ENCODE measurements at places on chromosomes 2 and 18.

DNA sequence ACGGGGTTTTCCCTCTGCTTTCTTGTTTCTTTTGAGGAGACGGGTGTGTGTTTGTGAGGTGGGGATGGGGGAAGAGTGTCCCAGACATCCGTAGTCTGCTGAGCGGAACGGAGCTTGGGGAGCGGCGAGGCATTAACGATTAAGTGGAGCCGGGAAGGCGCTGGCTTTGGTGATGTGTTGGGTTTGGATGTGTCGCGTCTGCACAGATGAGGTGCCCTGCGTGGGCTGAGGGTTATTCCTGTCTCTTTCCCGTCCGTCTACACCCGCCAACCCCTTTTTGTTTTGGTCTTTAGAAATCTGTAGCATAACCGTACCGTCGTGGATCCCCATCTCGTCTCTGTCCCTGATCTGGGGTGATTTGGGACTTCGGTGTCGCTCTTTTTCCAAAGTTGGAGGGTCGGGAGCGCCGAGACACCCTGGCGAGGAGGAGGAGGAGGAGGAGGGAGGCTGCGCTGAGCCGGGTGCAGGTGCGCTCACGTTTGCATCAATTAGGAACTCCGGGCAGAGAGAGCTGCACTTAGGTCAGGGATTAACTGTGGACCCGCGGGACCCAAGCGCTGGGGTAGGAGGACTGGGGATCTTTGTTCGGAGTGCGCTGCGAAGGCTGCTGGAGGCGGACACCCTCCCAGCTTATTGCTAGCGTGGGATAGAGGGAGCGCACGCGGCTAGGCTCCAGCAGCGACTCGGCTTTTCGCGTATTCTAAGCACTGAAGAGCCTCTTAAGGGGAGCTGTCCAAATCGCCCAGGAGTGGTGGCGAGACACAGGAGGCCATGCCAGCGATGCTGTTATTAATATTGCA, 720.3 kb downstream of the DPP10 start:
- no peak for DNase-seq

DNA sequence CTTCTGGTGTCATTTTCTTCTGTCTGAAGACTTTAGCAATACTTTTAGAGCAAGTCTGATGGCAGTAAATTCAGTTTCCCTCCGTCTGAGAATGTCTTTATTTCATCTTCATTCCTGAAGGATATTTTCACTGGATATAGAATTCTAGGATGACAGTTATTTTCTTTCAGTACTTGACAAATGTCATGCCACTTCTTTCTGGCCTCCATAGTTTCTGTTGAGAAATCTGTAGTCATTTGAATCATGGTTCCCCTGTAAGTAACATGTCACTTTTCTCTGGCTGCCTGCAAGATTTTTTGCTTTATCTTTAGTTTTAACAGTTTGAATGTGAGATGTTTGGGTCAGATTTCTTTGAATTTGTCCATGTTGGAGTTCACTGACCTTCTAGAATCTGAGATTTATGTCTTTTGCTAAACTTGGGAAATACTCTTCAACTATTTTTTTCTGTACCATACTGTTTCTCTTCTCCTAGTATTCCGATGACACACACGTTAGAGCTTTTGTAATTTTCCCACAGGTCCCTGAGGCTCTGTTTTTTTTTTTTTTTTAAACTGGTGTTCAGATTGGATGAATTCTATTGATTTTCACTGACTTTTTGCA, 30.2 kb downstream of the RMND5A start:
- DNase-seq: no peak

DNA sequence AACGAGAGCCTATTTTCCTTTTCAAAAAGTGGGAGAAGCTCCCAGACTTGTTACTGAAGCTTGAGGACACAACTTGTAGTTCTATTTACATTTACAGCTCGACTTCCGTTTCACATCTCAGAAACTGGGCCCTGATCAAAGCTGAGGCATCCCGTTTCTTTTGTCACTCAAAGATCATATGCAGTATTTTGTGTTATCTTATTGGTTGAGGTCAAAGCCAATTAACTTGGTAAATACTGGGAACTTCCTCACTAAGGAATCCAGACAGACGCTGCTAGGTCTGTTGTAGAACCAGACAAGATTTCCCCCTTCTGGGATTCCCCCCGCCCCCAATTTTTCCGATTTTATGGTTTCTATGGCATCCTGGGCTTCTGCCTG, 50.3 kb downstream of the TSN start:
- no peak for DNase-seq

GRCh38 chr2:161761160-161761559, 136.9 kb downstream of the SLC4A10 start:
- no peak for DNase-seq

- no peak for DNase-seq
Observed at GRCh38 chr2:4914551-4914950, 777.6 kb upstream of the SOX11 start.
